ENCODE measurements at places on chromosomes 2 and 18.
A peak's percentile ranks its signal among the peaks of the same experiment; 100 is the strongest.

DNA sequence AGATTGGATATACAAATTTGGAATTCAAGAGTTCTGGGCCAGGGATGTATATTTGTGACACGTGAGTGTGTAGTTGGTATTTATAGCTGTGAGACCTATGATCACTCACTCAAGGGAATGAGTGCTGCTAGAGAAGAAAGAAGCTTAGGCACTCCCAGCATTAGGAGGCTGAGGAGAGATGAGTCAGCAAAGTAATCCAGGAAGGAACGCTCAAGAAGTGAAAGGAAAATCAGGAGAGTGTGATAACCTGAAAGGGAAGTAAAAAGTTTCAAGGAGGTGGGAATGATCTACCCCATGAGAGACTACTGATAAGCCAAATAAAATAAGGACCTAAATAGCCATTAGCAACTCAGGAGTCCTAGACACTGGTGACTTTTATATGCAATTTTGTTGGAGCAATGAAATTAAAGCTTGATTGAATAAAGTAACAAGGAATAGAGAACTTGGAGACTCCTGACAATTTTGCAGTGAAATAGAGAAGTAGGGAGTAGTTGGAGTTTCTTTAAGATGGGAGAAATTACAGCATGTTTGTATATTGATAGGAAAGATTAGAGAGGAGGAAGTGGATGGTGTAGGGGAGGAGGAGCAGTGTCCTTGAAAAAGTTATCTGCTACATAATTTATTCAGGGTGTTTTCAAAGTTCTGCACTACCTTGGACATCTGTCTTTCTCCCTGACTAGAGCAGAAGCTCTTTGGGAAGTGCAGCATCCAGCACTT, 89.9 kb downstream of the UBE2E3 start:
- DNase-seq: no peak

- DNase-seq: no peak
These were observed 551.7 kb downstream of the SATB2 start for GRCh38 chr2:198905881-198906612.

DNA sequence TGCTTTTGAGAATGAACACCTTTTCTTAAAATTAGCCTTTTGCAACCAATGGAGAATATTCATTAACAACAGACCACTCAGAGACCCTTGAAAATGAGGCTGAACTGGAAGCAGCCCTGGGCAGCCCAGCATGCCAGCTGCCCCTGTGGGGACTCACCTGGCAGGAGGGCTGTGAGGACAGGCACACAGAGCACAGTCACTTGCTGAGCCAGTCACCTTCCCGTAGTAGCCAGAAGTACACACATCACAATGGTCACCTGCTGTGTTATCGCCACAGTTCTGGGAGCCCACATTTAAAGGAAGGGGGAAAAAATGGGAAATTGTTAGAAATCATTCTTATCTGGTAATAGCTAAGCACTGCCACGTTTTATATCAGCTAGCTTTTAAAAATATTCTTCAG, 115.5 kb downstream of the LAMA1 start:
- no peak for DNase-seq

GRCh38 chr2:239261356-239261755, 139.5 kb downstream of the HDAC4 start:
- no peak for DNase-seq

GRCh38 chr2:135703300-135703699, 38.4 kb upstream of the UBXN4 start:
- no peak for DNase-seq

GRCh38 chr2:195734395-195734794, 77.4 kb downstream of the SLC39A10 start:
- DNase-seq: no peak

GRCh38 chr2:236308855-236309668, 44.9 kb upstream of the ASB18 start:
- no peak for DNase-seq

DNA sequence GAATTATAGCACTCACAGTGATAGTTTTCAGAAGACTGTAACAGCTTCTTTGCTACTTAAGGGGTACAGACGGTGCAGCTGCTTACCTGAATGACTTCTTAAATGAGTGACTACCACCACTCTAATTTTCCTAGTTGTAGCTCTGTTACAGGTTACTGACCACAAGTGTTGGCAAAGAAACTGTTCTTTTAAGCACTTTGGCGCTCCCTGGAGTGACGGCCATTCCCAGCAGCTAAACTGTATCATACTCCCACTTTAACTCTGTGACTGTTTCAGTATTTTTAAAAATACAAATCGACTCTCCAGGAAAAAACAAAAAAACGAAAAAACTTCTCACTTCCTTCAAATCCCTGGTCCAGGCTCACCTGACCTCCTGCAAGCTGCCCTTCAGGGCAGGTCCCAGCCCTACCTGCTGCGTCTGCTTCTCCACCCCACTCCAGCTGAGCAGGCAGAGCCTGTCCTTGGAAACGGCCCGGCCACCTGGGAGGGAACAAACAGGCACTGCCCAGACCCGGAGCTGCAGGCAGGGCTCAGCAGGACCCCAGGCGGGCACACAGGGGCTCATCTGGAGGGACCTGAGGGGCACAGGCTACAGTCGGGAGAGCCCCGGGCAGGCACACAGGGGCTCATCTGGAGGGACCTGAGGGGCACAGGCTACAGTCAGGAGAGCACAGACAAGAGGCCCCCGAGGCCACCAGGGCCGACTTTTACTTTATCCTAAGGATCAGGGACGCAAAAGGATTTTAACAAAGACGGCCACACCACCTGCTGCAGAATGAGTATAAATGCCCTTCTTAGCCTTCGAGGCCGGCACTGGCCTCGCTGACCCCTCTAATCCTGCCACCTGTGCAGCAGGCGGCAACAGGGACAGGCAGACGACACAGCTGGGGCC, 24.5 kb downstream of the SLC66A2 start:
- no peak for DNase-seq

- DNase-seq: no peak
These were observed 24.0 kb upstream of the ATP5MC3 start for GRCh38 chr2:175205523-175205922.

DNA sequence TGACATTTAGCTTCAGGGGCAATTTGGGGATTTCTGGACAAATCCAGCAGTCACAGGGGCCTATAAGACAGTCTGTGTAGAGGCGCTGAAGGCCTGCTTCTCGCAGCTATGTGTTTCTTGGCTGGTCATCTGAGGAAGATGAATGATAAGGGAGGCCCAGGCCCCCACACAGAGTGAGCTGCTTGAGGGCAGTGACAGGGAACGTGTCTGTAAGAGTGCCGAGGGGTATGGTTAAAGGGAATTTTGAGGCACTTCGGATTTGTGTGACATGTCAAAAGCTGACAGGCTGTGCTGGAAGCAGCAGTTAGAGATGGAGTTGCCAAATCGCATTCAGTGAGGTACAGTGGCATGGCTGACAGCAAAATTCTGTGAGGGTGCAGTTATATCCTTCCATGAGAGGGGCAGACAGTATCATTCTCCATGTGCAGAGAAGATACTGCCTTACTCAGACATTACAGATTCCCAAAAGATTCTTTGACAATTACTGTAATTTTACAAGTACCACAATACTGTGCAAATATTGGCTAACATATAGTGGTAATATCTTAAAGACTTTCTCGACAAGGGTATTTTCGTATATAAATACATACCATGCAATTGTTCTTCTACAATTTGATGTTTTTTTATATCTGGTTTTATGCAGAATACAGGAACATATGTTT, 74.0 kb downstream of the CERS6 start:
- DNase-seq: no peak

DNA sequence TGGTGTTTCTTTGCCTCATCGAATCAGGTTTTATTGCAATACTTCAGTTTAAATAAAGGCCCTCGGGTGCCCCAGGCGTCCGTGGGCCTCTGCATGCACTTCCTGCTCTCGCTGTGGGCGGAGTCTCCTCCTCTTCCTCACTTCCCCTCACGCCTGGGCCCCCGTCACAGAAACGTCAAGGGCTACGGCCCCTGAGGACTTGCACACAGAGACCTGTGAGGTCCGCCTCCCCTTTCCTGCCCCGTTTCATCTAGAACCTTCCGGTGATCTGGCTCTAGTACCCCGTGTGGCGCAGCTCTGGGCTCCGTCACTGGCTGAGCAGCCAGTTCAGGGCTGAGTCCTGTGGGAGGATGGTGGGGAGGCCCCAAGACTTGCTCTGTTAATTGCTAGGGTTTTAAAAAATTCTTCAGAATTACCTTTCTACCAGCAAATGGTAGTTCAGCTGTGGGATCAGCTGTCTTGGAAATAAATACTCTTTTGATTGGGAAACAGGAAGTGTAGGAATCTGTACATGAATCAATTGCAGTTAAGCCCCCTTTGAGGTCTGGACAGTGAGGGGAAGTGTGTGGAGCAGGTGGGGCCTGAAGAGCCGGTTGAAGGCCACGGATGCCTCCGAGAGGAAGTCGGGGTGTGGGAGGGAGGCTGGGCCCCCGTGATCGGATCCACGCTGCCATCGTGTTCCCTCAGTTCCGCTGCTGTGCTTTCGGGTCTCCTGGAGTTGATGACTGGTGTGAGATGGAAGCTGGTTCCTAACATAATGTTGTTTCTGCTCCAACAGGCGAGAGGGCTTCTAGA, 10.2 kb downstream of the NFATC1 start:
- no peak for DNase-seq

- no peak for DNase-seq
These were observed 247.4 kb upstream of the ST6GAL2 start for GRCh38 chr2:107133412-107133811.

DNA sequence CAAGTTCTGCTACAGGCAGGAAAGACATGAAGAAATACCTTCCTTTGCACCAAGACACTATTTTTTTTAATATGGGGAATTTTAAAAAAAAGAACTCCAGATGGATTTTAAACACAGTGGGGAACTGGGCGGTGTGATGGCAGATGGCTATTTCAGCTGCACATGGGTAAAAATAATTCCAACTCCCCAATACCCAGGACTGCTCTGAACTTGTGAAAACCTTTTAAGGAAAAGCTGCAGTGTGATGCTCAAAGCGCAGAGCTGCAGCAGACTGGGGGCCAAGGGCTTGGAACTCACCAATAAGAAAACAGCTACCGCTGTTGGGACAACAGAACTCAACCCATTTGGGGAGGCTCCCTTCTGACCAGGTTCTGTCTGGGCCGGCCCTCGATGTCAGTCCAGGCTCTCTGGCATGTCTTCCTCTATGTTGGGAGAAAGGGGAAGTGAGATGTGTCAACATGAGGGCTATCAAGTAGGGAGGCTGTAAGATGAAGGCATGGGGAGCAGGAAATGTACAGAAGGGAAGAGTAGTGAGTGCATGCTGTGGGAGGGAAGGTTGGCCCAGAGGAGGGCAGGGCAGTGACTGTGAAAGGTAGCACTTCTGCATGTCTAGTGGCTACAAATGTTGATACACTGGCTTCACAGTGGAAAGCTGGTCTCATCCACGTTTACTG, 64.0 kb upstream of the SLC14A2 start:
- DNase-seq: peak; percentile 3

DNA sequence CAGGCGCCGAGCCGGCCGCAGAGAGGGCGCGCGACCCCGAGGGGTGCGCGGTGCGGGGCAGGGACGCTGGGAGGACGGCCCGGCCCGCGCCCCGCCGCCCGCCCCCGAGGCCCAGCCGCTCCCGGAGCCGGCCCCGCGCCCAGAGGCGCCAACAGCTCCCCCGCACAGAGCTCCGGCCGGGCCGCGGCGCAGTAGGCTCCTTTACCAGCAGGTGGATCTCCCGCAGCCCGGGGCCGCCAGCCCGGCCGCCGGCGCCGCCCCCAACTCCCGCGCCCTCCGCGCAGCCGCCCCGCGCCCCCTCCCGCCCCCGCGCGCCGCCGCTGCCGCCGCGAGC, 258 bp downstream of the MGAT4A start:
- DNase-seq: peak; percentile 62

GRCh38 chr18:45165176-45165713, 450.0 kb upstream of the SLC14A2 start:
- DNase-seq: no peak

GRCh38 chr2:101832114-101832513, 134.6 kb downstream of the MAP4K4 start:
- DNase-seq: no peak

- DNase-seq: no peak
These were observed 367.6 kb downstream of the EIPR1 start for GRCh38 chr2:3010001-3010400.

All from anterior cingulate cortex (tissue), 58 donors.